ENCODE measurements at places on chromosomes 11 and 22.

DNA sequence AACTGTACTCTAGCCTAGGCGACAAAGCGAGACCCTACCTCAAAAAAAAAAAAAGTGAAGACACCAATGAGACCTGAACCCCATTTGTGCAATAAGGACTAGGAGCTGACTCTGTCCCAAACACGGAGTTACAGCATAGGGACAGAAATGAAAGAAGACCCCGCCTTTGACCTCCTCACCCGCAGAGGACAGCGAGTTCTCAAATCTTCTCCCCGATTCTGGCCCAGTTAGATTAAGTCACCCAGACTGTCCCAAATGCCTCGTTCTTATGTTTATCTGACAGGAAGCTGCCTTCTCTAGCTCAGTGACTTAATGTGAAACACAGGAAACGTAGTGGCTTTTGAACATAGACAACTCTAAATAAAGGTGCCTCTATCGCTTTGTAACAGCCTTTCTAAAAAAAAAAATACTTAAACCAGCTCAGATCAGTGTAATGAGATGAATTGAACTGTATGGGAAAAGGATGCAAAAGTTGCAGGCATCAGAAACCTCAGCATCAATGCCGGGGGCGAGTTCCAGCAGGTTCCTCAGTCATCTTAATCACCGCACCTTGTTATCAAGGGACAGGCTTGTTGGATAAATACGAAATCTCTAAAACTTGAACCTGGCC is 10.6 kb downstream of the MYH9 start:
- DNase-seq = peak; percentile 85

GRCh38 chr11:131534611-131535010 is 164.2 kb downstream of the NTM start:
- DNase-seq = no peak

DNA sequence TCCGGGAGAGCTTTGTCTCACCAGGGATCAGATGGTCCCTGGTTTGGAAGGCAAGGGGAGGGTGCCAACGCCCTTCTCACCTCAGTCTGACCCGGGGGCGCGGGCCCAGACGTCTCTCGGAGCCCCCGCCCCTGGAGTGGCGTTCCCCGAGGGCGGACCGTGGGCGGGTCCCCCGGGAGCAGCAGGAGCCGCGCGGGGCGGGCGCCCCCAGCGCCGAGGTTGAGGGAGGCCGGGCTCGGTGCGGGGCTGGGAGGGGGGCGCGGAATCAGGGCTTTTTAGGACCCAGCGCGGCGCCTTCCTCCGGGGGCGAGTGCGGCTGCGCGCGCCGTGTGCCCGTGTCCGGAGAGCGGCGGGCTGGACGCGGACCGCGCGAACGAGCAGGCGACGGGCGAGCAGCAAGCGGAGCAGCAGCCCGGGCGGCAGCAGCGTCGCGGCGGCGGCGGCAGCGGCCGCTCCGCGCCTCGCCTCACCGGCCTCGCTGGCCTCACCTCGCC is at the start of gene KCNC1:
Gene KCNC1, plus strand, starts transcription at position 364 of the 494 bp plus-strand sequence. CDS start 1,222 bp downstream, outside the sequence.
- DNase-seq = peak; percentile 15

- DNase-seq = no peak
These were observed 9.0 kb upstream of the DRD2 start for GRCh38 chr11:113484223-113484622.

DNA sequence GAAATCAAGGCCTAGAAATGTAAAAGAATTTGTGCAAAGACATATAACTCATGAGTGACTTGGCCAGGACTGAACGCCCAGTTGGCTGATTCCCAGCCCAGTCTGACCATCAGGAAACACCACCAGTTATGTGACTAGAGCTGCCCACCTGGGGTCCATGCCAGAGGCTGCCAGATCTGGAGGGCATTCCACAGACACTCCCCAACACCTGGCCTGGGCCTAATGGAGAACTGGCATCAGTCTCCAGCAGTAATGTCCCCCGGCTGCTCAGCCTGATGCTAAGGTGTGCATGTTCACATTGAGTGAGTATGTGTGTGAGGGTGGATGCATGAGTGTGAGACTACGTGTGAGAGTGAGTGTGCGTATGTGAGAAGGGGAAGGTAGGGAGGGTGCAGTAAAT is 15.7 kb downstream of the PLAAT3 start:
- DNase-seq = no peak

DNA sequence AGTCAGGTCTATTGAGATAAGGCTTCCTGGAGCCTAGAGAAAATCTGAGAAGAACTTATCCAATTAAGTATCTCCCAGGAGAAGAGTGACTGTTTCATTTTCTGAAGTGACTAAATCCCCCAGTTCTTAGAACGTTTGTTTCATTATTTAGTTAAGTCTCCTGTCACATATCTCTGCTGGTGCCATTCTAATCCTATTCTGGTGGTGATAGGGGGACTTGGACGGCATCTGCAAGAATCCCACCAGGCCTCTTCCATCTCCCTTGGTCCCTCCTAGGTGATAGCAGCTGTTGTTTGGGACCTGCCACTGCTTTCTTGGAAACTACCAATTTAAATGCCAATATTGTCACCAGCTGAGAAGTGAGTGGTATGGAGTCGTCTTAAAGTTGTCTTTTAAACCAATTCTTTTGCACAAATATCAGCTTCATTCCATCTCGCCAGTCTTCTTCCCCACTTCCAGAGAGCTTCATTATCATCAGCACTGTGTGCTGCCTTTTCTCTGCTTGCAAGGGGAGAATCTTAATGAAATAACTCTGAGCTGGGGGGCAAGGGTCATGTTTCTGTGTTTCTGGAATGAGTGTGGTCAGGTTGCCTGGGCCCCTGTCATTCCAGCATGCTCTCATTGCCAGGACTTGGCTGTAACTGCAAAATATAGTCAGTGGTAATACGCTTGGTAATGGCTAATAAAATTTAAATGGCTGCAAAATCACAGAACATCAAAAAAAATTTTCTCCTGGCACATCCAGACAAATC is 104.8 kb downstream of the LDLRAD3 start:
- DNase-seq = no peak

DNA sequence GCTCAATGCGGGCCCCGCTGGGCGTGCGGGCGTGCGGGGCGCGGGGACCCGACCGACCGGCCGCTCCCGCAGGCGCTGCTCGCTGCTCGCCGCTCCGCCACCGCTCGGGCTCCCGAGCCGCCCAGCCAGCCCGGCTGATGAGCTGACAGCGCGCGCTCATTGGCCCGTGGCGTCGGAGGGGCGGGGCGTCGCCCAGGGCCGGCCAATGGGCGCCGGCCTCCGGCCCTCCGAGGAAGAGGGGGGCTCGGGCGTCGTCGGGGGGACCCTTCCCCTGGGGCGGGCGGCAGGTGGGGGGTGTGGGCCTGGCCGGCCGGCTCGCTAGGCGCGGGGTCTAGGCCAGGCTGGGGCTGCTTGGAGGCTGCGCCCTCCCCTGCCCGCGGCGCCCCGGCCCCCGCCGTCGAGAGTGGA is at the start of gene SCUBE1:
Gene SCUBE1, minus strand, starts transcription at position 111 of the 408 bp plus-strand sequence. CDS start 111 bp downstream, outside the sequence.
- DNase-seq = no peak

DNA sequence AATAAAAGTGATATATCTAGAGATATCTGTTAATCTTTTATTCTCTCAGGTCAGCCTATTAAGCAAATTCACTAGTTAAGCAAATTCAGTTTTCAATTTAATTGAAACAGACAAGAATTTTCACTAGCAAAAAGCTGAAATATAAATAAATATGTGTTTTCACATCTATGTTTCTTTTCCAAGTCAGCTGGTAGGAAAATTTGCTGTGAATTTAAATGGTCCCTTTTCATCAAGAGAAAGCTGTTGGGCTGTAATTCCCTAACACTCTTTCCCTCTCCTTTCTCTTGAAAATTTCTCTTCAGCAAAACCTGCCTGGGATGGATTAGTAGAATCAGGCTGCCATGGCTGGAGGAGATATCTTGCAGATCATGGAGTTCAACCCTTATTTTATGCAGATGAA is 46.9 kb upstream of the BARX2 start:
- DNase-seq = no peak

DNA sequence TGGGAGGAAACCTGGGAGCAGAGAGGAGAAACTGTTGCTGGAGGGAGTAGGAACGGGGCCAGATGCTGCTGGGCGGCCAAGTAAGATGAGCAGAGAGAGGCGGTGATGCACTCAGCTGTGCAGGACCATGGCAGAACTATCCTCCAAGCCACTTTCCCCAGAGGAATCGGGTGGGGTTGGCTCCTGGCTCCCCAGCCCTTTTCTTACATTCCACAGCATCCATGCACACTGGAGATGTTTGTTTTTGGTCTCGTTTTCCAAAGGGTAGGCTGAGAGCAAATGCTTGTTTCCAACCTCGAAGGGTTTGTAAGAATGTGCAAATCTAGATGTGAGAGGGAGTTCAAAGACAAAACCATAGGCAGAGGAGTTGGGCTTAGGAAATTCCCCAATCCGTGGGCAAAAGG is 73.2 kb downstream of the DBX1 start:
- DNase-seq = no peak

DNA sequence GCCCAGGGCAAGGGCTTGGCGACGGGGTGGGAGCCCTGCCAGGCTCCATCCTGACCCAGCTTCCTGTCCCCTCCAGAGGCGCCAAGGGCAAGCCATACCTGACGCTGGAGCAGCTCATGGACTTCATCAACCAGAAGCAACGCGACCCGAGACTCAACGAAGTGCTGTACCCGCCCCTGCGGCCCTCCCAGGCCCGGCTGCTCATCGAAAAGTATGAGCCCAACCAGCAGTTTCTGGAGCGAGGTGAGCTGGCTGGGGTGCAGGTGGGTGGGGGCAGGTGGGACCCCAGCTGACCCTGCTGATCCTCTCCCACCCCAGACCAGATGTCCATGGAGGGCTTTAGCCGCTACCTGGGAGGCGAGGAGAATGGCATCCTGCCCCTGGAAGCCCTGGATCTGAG is 5.0 kb downstream of the PLCB3 start:
- DNase-seq = no peak

GRCh38 chr22:38110008-38110862 is at the start of gene BAIAP2L2:
BAIAP2L2 (minus strand) TSS chr22:38110684; CDS start chr22:38110525, 159 bp downstream.
- no peak for DNase-seq

GRCh38 chr11:66904055-66904454 is 47.2 kb downstream of the LRFN4 start:
- DNase-seq = no peak

GRCh38 chr11:129208863-129209262 is 16.7 kb upstream of the ARHGAP32 start:
- DNase-seq = no peak

DNA sequence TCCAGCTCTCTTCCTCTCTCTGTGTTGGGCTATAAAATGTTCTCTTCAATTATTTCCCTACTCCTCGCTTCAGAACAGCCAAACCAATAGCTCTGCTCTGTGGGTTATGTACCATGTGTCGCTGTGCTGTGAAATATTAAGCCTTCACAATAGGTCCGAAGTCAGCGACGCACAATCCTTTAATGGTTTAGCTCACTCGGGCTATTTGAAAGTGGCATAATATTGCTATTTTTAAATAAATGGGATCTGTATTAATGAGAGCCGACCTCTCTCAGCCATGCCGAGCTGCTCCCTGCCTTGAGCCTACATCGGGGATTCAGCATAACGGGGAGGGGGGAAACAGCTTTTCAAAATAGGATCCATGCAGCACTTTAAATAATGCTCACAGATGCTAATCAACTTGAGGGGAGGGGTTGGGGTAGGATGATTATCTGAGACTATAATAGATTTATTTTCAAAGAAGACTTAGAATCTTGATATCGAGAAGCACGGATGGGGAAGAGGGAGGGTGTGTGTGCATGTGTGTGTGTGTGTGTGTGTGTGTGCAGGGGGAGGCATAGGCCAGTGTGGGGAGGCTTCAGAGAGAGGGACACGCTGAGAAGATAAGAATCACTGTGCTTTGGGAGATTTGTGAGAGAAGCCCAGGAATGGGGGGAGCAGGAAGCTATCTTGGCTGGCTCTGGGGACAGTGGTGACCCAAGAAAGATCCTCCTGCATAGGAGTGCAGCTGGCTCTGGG is 271.5 kb downstream of the NXPE2 start:
- no peak for DNase-seq

Measured in GM12865 (cell line).